ENCODE measurements at places on chromosomes 4 and X.

- no peak for DNase-seq
Measured at GRCh38 chr4:113003841-113004240, 45.6 kb upstream of the ANK2 start.

DNA sequence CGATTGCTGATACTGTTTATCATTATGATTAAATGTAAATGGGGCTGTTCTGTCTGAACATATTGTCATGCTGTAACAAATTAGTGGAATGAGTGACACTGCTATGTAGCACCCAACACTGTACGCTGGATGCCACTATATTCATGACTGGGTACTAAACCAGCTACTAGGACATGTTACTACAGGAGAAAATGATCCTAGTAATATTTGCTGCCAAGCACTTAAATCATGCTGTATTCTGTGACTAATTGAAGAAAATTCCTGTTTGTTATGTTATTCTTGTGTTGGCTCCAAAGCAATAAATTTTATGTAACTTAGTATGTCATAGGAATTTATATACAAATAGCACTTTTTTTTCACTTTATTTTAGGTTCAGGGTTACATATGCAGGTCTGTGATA lies 804.2 kb downstream of the CENPC start:
- no peak for DNase-seq

DNA sequence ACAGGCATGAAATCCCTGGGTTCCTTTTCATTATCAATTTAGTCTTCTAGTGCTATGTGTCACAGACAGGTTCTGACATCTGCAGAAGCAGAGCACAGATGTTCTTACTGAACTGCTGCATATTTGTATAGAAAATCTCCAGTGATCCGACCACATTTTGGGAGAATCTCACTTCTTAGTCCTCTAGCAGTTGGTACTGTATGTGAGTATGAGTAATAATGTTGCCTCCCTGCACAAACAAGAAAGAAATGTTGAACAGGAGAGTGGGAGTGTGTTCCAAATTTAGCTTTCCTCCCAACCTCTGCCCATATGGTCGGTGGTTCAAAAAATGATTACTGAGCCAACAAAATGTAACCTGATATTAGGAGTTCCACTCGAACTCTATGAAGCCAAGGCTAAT lies 165.3 kb upstream of the GPC4 start:
- no peak for DNase-seq

DNA sequence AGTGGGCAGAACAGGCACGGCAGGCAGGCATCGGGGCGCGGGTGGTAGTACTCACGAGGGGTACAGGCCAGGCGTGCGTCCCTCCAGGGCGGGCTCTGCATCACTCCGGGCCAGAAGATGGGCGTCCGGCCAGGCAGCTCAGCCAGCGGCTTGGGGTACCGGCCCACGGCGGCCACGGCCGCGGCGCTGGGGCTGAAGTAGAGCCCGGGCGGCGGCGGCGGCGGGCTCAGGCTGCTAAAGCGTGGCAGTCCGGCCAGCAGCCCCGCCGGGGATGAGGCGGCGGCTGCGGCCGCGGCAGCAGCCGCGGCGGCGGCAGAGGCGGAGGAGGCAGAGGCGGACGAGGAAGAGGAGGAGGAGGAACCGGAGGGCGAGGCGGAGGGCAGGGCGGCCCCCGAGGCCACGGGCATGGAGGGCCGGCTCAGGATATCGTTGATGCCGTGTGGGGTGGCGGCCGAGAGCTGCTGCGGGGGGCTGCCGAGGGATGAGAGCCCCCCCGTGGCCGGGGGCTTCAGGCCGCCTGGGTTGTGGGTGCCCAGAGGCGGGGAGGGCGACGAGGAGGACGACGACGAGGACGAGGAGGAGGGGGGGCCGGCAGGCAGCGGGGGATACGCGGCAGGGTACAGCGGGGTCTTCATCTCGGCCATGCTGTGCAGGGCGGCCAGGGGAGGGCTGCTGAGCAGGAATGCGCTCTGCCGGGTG lies 1.4 kb downstream of the NKX6-1 start:
- DNase-seq: no peak

DNA sequence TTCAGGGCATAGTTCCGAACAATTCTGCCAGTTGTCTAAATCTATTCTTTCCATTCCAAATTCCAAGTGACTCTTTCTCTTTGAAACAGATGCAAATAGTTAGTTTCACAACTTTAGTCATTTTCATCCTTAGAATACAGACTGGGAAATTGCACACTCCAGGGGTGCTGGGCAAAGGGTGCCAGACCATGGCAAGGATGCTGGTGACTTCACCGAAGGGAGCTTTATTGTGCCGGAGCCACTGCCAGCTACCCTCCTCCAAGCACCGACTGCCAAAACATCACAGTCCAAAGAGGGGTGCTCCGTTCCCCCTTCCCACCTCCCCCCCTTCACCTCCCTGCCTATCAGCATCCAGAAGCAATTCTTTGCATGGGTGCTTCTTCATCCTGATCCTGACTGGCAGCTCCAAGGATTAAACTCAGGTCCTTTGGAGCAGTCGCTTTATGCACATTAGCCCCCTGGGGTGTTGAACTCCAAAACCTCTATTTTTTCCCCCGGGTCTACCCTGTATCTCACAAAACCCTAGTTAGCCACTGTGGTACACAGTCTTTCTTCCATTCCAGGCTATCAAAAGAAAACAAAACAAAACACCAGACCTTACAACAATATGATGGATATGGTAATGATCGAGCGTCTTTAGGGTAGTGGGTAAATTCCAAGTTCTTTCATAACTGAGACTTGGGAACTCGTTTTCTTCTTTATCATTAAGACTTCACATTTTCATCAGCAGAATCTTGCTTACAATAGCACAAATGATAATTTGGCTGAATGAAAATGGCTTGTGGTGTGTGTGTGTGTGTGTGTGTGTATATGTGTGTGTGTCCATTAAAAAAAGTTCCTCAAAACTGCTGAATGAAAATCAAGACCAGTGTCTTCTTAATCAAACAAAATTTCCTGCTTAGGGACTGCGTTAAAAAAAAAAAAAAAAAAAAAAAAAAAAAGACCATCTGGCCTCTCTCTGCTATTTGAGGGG lies 28.7 kb downstream of the MID1 start:
- DNase-seq: no peak

Measured in NCI-H460 (cell line).